Left lung (tissue), 14 donors: ENCODE measurements at places on chromosomes 5 and 9.
A peak's percentile ranks its signal among the peaks of the same experiment; 100 is the strongest.

DNA sequence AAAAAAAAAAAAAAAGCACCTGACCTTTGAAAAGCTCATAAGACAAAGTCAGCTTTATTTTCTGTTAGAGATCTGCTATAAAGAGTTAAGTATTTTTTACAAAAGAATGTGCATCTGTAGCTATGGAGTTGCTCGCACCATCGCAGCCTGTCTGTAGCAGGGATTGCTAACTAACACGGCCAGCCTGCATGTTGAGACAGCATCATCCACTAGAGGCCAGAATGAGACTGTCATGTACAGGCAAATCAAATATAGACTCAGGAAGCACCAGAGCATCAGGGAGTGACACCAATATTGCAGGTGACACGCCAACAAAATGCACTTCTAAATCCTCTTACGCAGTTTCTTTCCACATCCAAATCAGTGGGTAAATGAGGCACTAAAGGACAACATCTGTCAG lies 136.3 kb upstream of the RASEF start:
- no peak for DNase-seq

DNA sequence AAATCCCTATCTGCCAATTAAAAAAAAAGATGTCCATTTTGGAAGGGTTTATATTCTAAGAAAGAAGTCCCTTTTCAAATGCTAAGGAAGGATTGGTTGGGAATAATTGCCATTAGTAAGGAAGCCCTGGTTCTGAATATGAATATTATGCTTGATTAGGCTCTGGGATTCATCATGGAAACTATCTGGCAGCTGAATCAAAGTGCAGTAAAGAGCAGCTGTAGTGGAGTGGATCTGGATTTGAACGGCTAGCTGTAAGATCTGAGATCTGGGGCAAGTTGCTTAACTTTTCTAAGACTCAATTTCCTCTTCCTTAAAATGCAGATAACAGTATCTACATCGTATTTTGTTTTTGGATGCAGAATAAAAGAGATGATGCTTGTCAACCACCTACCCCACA lies 10.5 kb downstream of the IL12B start:
- DNase-seq, result no peak

- DNase-seq, result no peak
Measured at GRCh38 chr9:5586391-5586802, 42.5 kb upstream of the RIC1 start.

- DNase-seq, result no peak
Measured at GRCh38 chr5:108629779-108630528, 117.7 kb upstream of the FER start.

DNA sequence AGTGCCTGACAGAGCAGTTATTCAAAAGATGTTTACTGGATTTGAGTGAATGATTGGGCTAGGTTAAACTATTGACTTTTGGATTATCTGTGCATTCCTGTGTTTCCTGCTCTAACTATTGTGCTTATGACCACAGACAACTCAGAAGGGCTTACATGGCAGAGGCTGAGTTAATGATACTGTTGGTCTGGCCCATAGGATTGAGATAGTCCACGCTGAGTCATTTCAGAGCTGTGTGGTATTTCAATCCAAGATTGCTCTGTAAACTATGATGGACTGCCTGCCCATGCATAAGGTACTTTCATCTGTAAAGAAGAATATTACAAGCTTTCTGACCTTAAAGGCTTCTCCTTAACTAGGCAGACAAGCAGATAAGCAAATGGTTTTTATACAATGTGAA lies 49.1 kb upstream of the SLIT3 start:
- DNase-seq, result no peak

- no peak for DNase-seq
Measured at GRCh38 chr5:154265197-154265773, 74.8 kb downstream of the GALNT10 start.

DNA sequence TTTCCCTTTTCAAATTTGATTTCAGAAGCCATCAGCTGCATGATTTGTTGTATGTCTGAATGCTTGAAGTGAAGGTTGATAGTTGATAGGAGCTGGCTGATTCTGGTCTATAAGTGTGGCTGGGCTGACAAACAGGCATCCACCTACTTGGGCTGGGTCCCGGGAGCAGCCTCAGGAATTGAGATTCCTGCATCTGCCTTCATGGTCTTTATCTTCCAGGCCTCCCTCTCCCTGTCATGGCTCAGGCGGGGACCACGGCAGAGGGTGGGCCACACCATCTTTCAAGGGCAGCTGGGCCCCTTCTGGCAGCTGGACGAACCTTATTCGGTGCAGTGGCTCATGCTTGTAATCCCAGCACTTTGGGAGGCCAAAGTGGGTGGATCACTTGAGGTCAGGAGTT lies 55.9 kb downstream of the ROPN1L start:
- no peak for DNase-seq

GRCh38 chr9:69964446-69964845 lies 79.2 kb upstream of the MAMDC2 start:
- no peak for DNase-seq

- DNase-seq, result no peak
Measured at GRCh38 chr9:114258218-114258617, 64.7 kb upstream of the ORM1 start.

- peak; percentile 4 for DNase-seq
Measured at GRCh38 chr9:77215874-77216273, 38.5 kb downstream of the VPS13A start.

- DNase-seq, result no peak
Measured at GRCh38 chr9:132948482-132949050, 4.2 kb upstream of the TSC1 start.
